ENCODE measurements at places on chromosomes 11 and 22.

- no peak for DNase-seq
Observed at GRCh38 chr11:134576286-134576685, 164.2 kb upstream of the B3GAT1 start.

DNA sequence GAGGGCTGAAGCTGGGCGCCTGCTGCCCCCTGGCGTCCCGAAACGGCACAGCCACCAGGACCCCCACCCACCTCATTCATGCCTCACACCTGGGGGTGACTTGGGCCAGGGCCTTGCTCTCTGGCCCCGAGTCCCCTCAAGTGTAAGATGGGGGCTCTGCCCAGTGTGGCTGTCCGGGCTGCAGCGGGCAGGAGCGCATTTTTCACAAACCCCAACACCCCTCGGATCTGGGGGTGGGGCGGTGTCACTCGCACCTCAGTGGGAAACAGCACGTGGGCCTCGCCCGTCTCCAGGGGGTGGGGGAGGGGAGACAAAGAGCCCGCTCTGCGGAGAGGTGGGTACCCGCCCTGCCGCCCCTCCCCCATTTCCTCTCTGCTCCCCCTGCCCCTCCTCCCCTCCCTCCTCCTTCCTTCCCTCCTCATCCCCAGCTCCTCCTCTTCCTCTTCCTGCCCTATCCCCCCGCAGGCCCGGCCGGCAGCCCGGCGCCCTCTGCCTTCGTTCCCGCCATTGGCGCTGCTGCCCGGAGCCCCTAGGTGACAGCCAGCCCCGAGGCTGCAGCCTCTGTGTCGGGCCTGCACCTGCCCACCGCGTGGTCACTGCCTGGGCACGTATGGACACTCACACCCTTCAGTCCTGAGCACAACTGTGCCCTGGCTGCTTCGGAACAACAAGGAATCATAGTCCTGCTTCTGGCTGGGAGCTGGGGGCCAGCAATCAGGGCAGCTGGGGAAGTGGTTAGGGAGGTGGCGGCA is 6.8 kb upstream of the CDKN1C start:
- DNase-seq, result peak; percentile 63

GRCh38 chr11:118147502-118147901 is 5.1 kb downstream of the SCN4B start:
- no peak for DNase-seq

- no peak for DNase-seq
Observed at GRCh38 chr22:41445129-41446056, 1.2 kb downstream of the TOB2 start.

DNA sequence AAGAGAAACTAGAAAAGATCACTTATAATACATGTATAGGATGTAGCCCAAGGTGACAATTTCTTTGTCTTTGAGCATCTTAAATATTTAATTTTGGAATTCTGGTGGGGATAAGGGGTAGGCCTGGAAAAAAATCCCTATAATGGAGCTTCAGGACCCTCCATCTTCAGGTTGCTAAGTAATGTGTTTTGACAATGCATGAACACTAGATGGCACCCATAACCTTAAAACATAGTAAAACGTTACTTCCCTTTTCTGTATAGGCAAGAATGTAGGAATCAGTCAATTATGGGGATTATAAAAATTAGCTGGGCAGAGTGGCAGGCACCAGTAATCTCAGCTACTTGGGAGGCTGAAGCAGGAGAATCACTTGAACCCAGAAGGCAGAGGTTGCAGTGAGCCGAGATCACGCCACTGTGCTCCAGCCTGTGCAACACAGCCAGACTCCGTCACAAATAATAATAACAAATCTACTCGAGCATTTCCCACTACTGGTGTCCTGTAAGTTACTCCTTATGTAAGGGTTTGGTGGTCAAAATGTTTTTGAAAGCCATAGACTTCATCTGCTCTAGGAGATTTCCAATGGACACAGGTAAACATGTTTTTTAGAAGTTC is 541.9 kb upstream of the CCDC90B start:
- DNase-seq, result no peak

DNA sequence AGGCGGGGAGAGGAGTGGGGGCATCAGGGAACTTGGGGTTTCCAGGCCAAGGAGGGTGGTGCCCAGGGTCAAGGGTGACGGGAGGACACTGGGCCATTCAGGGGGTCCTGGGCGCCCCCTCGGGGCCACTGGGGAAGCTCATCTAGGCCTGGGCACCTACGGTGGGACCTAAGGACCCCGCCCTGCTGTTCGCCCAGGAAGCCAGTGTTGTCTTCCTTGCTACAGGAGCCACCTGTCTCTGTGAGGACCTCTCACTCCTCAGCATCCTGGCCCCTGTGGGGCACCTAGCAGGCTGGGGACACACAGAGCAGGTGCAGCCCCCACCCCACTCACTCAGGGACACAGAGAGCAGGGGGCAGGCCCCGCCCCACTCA is 191.6 kb downstream of the IGLL1 start:
- DNase-seq, result no peak

DNA sequence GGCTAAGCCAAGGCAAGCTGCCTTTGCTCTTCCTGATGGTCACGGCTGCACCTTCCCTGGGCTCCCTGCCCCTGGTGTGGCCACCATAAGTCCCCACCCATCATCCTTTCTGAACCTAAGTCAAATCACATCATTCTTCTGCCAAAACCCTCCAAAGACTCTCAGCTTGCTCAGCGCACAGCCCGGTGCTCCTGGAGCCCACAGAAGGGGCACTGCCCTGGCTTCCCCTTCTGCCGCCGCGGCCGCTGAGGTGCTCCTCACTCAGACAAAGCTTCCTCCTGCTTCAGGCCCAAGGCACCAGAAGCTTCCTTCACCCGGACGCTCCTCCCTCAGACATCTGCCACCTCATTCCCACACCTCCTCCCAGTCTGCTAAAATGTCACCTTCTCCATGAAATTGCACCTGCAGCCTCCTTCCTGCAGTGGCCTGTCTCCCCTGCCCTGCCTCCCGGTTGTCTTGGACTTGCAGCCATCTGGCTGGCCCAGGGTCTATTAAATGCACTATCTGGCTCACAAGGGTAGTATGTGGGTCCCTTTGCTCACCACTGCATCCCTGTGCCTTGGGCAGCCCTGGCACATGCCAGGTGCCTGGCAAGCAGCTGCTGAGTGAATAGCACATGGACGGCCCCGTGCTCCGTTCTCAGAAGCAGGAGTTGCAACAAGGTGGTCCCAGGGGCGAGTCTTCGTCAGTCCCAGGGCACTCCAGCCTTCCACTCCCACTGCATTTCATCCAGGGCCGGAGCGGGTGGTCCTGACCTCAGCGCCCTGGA is 108.2 kb downstream of the WNT7B start:
- no peak for DNase-seq

DNA sequence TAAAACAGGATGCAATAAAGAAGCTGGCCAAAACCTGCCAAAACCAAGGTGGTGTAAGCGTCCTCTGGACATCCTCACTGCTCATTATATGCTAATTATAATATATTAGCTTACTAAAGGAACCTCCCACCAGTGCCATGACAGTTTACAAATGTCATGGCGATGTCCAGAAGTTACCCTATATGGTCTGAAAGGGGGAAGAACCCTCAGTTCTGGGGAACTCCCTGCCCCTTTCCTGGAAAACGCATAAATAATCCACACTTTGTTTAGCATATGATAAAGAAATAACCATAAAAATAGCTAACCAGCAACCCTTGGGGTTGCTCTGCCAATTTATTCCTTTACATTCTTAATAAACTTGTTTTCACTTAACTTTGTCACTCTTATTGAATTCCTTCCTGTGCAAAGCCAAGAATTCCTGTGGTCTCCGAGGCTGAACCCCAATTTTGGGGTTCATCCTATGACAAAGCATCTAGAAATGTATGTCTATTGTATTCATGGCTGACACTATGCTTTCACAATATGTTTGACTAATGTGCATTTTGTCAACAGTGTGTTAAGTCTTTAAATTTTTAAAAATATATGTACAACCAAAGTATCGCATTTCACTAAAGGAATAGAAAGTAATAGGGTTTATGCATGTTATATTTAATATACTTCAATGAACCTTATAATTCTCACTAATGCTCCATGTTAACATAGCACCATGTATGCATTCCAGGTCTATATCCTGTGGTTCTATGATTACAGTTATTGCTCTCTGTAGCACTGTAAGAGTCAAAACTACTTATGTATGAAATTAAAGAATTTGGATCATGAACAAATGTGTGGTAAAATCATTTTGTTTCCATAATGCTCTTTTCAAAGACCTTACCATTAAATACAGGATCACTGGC is 25.1 kb downstream of the LGR4 start:
- no peak for DNase-seq

DNA sequence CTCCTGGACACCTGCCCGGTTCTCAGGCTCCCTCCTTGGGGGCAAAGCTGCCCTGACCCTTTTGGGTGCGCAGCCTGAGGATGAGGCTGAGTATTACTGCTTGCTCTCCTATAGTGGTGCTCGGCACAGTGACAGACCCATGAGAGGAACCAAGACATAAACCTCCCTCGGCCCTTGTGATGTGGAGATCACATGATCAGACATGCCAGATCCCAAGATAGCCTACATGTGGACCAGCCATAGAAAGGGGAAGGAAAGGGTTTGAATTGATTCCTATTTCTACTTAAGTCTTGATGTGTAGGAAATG is 125.3 kb downstream of the VPREB1 start:
- DNase-seq, result no peak

GRCh38 chr11:100630898-100631297 is 56.2 kb upstream of the ARHGAP42 start:
- no peak for DNase-seq

DNA sequence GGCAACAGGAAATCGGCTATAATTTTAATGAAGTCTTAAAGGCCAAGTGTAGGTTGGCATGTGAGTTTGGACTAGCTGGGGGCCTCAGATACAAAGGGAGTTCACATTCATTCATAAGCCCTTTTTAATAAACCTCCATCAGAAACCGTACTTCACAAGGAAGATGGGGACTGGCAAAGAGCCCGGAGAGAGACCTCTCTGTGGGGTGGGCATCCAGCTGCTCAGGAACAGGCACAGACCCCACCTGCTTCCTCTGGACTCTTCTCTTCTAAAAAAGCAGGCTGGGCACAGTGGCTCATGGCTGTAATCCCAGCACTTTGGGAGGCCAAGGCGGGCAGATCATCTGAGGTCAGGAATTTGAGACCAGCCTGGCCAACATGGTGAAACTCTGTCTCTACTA is 3.9 kb upstream of the ARFGAP3 start:
- DNase-seq, result no peak

GRCh38 chr11:87967459-87967858 is 207.8 kb downstream of the RAB38 start:
- DNase-seq, result no peak
